GM12891 (cell line): ENCODE measurements at places on chromosomes 5 and 9.

- no peak for DNase-seq
These were observed 102.8 kb upstream of the GNA14 start for GRCh38 chr9:77750981-77751340.

DNA sequence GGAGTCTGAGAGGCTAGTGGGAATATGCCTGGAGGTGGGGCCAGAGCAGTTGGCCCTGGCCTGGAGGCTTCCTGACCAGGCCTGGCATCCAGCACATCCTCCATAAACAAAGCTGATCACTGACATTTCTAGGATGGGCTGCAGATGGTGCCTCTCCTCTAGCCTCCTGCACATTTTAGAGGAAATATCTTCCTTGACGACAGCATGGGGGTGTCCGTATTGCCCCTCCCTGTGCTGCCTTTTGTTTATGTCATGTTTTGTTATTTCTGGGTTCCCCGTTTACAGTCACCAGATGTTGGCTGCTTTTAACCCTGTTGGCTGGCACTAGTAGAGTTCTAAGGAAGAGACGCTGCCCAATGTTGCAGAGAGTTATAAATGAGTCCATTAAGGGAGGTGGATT, 148.5 kb downstream of the PHF2 start:
- DNase-seq: no peak

DNA sequence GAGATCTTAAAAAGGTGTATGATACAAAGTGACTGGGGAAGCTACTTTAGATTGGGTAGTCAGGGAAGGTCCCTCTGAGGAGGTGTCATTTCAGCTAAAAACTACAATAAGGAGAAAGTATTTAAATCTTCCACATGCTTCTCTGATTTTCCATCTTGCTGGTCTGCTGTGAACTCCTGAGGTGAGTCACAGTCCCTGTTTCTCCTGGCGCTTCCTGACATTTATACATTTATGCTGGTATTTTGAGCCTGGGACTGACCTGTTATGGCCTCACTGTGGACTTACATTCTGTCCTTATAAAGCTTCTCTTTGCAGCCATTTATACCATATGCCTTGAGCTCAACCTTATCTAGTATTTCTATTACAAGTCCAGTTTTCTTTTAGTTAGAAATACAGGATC, 95.1 kb downstream of the MED27 start:
- no peak for DNase-seq

- DNase-seq: no peak
These were observed 370.3 kb downstream of the NNT start for GRCh38 chr5:43973318-43973717.

- DNase-seq: no peak
These were observed 94.1 kb downstream of the COMMD10 start for GRCh38 chr5:116178925-116179324.

GRCh38 chr9:113154471-113154870, 3.7 kb downstream of the SLC31A2 start:
- DNase-seq: no peak

- DNase-seq: no peak
These were observed 60.1 kb upstream of the UBAC1 start for GRCh38 chr9:136021171-136021871.
